Stimulated activated CD4-positive, alpha-beta T cell treated with anti-CD3 and anti-CD28 coated beads, Interleukin-2, amount 100 ng/mL, for 24 hours (primary cell): ENCODE measurements at places on chromosomes 13 and 19.

DNA sequence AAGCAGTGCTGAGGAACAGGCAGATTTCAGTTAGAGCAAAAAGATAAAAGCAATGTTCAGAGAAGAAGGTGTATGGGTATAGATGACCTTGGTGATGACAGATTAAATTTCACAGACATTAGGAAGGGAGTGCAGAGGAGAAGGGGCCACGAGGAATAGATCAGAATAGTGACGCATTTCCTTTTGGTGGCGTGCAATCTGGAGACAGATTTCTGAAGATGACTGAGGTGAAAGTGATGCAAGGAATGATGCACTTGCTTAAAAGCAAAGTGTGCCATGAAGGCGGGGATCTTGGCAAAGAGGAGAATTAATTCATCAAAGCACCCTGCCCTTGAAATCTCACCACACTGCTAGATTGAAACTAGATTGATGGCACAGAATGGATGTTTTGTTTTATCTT lies 202.4 kb downstream of the ITGBL1 start:
- no peak for DNase-seq

GRCh38 chr13:97109841-97110492 lies 112.2 kb upstream of the MBNL2 start:
- peak; percentile 85 for DNase-seq

DNA sequence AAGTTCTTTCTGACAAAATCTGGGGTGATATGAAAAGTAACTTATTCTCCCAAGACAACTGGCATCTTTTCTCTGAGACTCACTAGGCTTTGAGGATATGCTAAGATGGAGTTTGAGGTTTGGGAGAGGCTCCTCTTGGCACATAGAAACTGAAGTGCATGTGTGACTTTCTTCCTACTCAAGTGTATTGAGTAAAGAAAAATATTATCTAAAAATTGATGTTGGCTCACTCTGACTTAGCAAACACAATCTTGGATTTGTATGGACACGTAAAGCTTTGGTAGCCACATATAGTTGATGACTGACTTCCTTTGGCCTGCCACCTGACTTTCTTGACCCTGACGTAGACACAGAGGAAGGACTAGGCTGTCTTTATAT lies 71.1 kb upstream of the KLF12 start:
- DNase-seq, result no peak

DNA sequence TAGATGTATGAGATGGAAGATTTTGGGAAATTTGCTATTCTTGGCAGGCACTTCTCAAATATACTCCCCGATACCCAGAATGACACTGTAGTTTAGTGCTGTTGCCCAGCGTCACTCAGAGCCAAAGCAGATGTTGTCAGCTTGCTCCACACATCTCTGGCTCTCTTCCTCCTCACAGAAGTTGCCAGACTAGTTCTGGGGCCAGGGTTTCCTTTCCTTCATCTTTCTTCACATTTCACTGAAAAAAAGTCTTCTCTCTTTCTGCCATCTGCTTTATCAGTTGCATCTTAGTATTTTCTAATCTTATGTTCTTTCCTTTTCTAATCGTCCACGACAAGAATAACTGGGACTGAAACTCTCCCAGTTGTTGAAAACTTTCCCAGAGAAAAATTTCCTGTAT lies 251.4 kb downstream of the RGCC start:
- no peak for DNase-seq

GRCh38 chr13:54133746-54134145 lies 1105.1 kb downstream of the OLFM4 start:
- no peak for DNase-seq

DNA sequence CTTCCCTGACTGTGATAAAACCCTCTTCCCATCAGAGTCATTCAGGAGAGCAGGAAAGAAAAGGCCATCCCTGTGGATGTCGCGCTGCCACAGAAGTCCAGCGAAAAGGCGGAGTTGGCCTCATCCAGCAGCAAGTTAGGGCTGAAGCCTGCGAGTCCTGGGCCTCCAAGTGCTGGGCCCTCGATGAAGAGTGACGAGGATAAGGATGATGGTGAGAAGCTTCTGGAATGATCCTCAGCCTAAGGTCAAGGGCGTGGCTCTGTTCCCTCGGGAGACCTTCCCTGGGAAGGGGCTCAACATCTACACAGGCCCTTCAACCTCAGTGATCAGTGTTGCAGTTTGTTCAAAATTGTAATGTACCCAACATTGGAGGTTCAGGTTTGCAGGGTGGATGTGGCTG lies 22.3 kb downstream of the TEX29 start:
- DNase-seq, result no peak

DNA sequence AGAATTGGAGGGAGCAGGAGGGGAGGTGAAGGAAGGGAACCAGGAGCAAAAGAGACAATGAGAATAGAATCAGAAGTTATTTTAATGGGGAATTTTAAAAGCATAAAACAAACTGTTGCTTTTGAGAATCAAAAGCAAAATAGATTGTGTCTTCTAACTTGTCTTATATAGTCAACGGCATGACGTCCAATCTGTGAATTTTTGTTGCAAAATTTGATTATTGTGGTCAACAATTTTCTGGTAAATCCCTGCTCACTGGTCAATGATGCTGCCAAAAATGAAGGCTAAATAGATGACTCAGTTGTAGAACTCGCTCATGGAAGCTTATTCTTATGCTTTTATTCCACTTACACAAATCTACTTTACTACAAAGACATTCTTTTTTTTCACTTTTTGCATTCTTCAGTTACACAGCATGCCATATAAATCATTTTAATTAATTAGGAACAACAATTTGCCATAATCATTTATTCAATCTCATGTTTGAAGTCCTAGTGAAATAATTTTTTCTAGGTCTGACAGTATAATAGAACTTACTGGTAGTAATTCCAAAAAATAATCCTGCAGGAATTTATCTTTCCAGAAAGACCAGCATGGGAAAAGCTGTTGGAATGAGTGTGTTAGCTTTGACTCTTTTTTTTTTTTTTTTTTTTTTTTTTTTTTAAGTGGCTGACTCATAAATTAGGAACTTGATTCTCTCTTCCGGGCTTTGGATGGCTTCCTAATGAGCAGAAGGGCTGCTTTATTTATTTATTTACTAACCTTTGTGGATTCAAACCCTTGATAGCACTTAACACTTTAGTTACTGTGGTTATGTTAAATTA lies 256.9 kb downstream of the SPRY2 start:
- no peak for DNase-seq

- DNase-seq, result peak; percentile 4
These were observed 249.1 kb downstream of the GPC5 start for GRCh38 chr13:91647361-91647990.

GRCh38 chr19:54526972-54527371 lies 24.3 kb downstream of the LAIR2 start:
- no peak for DNase-seq

- no peak for DNase-seq
These were observed 34.4 kb downstream of the DCLK1 start for GRCh38 chr13:36096461-36097416.

- no peak for DNase-seq
These were observed 5.1 kb downstream of the UTP14C start for GRCh38 chr13:52029569-52029968.

DNA sequence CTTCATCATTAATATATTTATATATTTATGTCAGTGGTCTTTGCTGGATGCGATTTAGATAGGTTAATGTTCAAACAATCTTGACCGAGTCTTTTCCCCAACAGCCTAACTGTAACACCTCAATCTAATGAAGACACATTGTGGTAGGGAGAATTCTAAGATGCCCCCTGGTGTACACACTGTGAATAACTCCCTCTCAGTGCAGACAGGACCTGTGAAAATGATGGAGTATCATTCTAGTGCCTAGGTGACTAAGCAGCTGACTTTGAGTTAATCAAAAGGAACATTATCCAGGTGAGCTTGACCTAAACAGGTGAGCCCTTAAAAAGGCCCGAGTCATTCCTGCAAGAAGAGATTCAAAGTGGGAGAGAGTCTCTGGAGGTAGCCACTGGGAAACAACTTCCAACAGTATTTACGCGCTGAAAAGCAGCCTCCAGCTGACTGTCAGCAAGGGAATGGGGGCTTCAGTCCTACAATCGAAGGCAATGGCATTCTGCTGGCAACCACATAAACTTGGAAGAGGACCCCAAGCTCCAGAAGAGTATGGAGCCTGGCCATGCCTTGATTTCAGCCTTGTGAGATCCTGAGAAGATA lies 28.0 kb upstream of the KBTBD7 start:
- peak; percentile 60 for DNase-seq

DNA sequence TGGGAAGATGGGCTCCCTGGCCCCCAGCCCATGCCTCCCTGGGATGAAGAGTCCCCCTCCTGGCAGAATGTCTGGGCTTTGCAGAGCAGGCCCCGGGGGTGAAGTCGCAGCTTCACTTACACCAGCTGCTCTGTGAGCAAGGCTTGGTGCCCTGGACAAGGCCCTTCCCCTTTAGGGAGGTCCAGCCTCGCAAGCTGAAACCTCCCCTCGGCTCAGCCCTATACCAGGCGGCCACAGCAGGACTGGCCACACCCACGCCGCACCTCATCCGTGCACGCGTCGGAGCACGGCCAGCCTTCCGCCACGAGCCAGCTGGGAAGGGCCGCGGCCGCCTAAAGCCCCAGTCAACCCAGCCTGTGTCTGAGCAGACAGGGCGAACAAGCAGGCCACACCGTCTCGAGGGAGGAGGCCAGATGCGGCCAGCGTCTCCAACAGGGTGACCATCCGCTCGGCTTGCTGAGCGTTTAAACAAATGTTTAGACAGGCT lies 83.2 kb upstream of the MCF2L start:
- DNase-seq, result no peak

GRCh38 chr19:42191330-42191729 lies 26.1 kb downstream of the DEDD2 start:
- DNase-seq, result no peak

DNA sequence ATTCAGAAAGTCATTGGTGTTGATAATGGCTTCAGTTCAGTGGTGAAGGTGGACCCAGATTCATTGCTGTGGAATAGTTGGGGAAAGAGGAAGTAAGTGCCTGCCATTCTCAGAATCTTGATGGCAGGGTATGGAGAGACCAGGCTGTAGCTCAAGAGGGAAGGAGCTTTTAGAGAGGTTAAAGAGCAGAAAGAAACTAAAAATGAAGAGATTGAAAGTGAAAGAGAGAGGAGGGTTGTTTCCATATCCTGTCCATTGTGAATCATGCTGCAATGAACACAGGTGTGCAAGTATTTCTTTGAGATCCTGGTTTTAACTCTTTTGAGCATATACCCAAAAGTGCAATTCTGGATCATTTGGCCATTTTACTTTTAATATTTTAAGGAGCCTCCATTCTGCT lies 12.5 kb downstream of the GJB6 start:
- no peak for DNase-seq

GRCh38 chr13:33284031-33284430 lies 1.5 kb downstream of the STARD13 start:
- no peak for DNase-seq
